ENCODE measurements at places on chromosomes 3 and 15.

DNA sequence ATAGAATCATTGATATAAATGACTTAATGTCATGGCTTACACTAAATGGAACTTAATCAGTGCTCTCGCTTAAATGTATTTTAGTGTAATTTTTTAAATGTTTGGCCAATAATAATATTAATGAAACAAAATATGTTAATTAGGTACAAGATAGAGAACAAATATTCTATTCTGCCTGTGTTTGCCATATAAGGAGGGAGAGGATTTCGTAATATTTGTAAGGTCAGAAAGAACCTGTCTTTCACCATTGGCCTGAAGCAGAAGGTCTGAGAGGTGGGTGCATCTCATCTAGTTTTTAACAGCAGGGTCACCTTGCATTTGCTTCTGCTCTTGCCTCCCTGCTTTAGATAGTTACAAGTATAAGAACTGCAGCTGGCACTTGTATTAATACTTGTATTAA, 2.5 kb downstream of the GPR87 start:
- DNase-seq = no peak

DNA sequence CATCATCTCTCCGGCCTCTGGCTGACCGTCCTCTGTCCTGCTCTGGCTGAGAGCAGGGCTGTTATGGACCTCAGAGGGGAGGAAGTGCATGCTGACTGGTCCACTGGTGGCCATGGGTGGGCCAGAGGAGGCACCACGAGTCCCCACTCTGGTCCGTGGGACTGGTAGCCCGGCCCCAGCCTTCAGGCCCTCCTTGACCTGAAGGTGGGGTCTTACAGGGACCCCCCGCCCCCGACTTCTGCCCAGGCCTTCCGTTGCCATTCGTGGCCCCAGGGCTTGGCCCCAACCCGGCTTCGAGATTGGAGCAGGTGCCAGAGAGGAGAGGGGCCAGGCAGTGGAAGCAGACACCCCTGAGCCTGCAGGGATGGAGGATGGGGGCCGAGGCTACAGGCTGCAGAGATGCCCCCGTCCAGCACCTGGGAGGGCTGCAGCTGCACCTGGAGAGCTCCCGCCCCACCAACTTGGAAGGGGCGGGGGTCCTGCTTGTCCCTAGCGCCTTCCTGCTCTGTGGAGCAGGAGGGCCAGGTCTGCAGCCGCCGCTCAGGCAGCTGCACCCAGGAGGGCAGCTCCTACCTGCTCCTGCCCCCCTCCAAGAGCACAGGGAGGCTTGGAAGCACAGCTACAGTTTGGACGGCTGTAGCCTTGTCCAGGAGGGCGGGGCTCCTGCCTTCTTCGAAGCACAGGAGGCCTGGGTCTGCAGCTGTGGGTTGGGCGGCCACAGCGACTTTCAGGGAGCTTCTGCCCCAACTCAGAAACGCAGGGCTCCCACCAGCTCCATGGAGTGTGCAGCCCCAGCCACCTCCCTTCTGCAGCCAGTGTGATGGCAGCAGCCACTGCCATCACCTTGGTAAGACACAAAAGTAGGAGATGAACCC, 142.5 kb downstream of the KLF13 start:
- no peak for DNase-seq

GRCh38 chr3:30988769-30989168, 94.3 kb upstream of the GADL1 start:
- no peak for DNase-seq

DNA sequence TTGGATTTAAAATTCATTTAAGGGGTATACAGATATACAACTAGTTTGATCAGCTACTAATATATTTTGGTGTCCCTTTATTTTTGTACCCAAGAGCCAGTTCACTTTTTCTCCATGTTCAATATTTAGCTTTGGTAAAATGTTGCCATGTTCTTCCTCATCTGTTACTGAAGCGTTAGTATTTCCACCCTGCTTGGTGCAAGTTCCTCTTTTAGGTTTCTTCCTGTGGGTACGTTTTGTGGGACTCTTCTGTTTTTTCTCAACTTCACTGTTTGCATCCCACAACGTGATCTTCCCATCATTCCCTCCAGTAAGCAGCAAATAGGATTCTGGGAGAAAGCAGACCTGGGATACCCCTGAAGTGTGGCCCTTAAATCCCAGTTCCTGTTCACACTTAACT, 14.1 kb downstream of the WDR53 start:
- no peak for DNase-seq

DNA sequence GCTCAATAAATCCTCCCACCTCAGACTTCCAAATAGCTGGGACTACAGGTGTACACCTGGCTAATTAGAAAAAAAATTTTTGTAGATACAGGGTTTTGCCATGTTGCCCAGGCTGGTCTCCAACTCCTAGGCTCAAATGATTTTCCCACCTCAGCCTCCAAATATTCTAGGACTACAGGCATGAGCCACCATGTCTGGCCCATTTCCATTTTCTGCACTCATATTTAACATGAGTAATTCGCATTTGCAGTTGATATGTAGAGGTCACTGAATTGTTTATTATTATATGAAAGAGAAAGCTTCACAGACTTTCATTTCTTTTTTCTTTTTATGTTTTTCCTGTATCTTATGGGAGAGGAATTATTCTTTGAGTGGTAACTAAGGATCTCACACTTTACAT, 492.7 kb downstream of the CNTN3 start:
- DNase-seq = peak; percentile 10

DNA sequence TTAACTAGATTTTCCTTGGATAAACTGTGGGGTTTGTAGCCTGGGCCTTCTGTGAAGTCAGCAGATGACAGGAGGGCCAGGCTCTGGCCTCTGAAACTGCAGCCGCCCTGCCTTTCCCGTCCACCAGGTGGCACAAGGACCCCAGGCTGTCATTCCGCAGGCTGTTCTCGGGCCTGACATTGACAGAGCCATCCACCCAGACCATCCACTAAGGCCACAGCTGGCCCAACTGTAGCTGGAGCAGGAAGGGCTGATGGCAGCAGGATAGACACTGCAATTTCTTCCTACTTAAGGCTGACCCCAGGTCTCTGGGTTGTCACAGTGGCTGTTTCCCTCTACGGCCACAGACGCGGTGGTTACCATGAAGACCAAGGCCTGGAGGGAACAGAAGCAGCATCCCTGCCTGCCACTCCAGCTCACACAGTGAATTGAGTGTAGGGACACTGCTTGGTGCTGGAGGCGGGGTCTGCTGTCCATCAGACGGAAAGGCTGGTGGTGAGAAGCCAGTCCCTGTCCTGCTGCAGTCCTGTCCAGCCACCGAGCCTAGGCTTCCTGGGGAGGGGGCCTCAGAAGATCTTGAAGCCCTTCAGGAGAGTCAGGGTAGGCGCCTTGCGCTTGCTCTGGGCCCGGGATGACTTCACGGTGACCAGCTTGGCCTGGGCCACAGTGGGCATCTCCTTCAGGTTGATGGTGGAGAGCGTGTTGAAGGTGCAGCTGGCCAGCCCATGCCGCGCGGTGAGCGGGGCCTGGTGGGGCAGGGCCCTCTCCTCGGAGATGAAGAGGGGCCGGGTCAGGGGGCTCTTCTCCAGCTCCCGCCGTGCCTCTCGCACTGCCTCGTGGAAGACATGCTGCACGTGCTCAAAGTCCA, 9.4 kb downstream of the SLC51B start:
- peak; percentile 68 for DNase-seq

DNA sequence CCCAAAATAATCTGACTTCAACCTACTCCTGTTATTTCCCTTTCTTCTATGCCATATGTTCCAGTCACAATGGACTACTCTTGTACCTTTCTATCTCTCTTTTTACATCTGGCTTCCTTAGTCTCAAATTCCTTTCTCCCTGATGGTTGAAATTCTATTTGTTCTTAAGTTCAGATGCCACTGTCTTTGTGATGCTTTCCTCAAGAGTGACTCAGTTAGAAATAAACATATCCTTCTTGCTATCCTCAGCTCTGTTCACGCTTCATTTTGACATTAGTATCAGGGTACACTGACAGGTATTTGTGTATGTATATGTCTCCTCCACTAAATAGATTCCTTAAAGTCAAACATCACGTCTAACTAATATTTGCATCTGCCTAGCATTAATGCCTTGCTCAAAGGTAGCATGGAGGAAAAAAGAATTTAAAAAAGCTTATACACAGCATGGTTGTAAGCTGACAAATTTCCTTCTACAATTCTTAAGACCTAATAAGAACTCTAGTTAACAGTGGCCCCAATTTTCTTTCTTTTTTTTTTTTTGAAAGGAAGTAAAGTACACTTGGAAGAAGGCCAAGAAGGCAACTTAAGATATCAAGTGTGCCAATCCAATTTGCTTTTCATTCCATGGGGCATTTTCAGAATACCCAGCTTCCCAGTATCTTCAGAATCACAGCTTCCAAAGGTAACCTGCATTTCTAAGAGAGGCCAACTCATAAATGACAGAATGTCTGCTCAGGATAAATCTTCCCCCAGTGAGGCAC, 58.0 kb downstream of the CHAC1 start:
- DNase-seq = peak; percentile 58

- DNase-seq = no peak
Measured at GRCh38 chr3:115861166-115861733, 237.9 kb downstream of the GAP43 start.

DNA sequence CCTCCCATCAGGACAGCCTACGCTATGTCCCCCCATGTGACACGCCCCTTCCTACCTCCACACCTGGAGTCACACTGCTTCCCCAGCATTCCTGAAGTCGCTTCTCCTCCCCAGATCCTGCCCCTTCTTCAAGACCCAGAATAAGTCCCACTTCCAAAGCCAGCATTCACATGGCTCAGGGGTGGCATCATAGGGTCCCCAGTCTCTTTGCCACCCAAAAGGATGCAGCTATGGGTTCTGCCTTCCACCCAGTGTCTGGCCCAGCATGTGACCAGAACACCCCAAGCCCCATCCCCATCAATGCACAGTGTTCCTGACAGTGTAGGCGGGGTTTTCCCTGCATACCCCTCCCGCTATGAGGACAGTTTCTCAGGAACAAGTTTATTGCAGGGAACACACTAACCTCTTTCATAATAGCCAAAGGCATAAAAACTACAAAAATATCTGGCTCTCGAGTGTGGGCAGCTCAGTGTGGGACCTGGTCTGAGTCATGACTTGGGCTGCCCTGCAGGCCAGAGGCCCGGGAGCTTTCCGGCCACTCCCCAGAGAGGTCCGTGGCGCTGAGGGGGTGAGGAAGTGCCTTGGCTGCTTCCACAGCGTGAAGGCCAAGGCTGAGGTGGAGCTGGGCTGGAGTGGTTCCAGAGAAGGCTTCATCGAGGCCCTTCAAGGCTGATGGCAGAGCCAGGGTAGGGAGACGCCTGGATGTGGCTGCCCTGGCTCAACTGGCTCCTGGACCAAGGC, 5.8 kb downstream of the ISLR start:
- DNase-seq = peak; percentile 86

DNA sequence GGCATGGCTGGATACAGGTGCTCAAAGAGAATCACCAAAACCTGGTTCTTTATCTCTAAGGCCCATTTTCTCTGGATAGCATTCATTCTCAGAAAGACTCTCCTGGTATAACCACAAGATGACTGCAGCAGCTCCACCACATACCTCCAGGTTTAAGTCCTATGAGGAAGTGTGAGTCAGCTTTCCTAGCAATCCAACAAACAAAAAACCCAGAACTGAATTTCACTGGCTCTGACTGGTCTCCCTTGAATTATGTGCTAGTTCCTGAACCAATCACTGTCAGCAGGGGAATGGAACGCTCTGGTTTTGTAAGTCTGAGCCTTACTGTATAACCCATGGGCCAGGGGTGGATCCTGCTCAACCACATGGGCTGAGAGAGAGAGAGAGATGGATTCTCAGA, 27.2 kb downstream of the MRPL46 start:
- DNase-seq = peak; percentile 78

DNA sequence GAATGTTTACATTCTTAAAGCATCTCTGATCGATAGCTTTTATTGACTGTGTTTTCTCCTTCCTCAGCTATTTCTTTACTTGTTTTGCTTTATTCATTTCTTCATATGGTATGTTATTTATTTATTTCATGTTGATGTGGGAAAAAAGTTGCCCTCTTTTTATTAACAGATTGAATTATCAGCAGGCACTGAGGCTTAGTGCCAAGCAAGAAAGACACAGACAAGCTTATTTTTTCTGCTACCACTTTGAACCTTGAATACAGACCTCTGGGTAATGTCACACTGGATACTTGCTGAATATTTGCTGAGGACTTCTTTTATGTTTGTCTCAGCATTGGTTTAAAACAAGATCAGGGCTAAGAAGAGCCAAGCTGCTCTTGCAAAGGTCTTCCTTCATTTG, 162.0 kb upstream of the CNTN6 start:
- no peak for DNase-seq

- DNase-seq = no peak
Measured at GRCh38 chr3:27511724-27512422, 27.7 kb upstream of the SLC4A7 start.

DNA sequence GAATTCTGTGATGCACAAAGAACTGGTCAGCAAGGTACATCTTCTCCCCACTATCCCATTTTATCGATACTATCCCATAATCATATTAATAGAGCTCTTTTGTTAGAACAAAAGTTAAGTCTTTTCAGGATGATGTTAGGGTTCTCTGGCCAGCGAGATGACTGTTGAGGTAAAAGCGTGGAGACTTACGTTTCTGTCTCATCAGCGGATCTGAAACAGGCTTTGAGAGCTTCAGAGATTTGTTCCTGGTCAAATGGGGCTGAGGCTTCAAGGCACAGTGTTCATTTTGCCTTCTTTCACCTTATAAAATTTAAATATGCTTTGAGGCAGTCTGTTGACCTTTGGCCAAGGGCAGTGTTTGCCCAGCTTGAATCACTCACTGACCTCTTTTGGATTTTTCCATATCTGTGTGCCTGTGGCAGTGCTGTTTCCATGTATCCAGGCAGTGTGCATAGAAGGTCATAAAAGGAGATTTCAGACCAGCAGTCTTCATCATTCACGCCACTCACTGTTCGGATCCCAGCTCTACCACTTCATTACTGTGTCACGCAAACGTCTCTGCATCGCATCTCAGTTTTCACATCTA, 3.1 kb downstream of the ADAMTSL3 start:
- DNase-seq = no peak

GRCh38 chr15:62559381-62559733, 394.3 kb upstream of the C2CD4B start:
- no peak for DNase-seq

- DNase-seq = no peak
Measured at GRCh38 chr3:39191111-39191510, 1.3 kb downstream of the XIRP1 start.

DNA sequence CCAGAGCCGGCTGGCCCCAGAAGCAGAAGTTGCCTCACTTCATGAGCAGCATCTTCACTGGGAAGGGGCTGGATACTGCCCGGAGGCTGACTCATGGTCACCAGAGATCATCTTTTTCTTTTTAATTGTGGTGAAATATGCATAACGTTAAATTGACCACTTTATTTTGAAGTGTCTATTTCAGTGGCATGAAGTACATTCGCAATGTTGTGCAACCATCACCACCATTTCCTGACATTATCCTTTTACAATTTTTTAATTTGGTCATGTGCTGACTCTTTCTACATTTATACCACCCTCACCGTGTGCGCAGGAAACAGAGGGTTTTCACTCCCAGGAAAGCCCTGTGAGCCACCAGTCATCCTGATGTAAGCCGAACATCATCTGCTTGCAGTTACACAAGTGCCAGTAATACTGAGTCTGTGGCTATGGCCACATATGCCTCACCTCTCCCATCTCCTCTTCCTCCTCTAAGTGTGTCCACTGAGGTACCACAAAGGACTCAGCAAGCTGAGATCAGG, 51.6 kb upstream of the ABHD17C start:
- DNase-seq = no peak

- DNase-seq = peak; percentile 6
Measured at GRCh38 chr3:189902230-189903186, 218.2 kb downstream of the P3H2 start.

Data from IMR-90 (cell line).